ENCODE measurements at places on chromosomes 2 and 18.

DNA sequence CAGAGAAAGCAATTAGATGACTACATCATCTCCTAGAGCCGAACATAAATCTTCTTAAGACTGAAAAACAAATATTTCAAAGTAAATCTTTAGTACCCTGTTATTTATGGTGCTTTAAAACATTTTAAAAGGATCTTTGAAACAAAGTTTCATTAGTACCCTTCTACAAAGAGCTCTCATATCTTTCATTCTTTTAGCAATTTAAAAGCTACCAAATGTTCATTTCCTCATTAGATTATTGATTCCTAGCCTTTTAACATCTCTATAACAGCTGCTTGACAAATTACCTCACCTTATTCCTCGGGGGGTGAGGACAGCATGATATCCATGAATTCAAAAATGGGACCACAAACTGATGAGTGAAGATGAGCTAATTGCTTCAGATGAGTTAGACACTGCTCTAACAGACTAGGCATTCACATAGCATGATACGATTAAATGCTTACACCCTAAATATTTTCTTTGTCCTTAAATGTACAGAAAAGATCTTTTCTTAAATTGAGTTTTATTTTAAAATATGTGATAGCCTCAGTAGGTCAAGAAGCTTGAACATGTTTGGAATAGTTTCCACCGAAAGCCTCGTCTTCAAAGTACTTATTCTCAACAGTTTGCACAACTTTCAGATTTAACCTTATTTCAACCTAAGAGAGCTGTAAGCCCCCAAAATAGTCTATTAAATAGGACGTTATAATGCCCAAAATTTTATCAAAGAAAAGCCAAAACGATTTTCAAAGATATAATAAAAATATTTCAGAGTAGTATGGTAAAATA lies 2.1 kb downstream of the ATAD2B start:
- DNase-seq: no peak

DNA sequence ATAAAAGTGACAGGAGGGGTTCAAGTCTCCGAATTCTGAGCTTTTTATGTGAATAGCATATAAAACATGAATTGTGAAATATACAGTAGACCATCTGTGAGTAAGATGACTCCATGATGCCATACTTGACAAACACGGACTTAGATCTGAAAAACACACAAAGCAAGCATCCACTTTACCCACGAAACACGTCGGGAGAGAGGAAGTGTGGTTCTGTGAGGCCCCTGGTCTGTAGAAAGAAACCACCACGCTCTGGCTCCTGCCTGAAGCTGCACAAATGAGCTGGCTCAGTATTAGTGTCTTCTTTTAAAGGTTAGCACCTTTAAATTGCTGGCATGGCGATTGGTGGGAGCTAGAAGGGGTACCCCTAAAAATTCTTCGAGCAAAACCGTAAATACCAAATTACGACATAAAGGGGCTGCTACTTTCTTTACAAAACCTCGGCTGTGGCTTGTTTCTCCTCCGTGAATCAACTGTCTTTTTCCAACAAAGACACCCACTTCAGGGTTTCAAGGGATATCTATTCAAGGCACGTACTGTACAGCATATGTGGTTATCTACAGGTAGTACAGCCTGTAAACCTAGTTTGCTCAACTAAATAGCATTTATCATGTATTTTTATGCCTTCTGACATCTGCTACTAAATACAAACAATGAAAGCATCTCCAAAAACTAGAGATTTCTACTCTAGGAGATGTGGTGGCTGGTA lies 70.9 kb downstream of the AFF3 start:
- DNase-seq: peak; percentile 17

GRCh38 chr18:51278045-51278649 lies 80.7 kb upstream of the MEX3C start:
- peak; percentile 32 for DNase-seq

DNA sequence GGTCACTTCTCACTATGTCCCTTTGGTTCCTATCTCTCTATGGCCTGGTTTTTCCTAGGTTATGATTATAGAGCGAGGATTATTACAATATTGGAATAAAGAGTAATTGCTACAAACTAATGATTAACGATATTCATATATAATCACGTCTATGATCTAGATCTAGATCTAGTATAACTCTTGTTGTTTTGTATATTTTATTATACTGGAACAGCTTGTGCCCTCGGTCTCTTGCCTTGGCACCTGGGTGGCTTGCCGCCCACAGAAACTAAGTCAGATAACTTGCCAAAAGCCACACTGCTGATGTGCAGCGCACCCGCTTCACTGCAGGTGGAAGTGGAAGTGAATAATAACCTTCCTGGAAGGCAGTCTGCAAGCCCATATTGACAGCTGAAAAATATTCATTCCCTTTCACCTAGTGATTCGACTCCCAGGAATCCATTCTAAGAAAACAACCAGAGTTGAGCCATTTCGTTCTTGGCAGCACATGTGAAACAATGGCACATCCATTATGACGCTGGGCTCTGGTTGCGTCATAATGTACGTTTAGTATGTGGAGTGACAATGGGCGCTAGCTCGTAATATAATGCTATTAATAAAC lies 725 bp upstream of the ANKRD53 start:
- no peak for DNase-seq

DNA sequence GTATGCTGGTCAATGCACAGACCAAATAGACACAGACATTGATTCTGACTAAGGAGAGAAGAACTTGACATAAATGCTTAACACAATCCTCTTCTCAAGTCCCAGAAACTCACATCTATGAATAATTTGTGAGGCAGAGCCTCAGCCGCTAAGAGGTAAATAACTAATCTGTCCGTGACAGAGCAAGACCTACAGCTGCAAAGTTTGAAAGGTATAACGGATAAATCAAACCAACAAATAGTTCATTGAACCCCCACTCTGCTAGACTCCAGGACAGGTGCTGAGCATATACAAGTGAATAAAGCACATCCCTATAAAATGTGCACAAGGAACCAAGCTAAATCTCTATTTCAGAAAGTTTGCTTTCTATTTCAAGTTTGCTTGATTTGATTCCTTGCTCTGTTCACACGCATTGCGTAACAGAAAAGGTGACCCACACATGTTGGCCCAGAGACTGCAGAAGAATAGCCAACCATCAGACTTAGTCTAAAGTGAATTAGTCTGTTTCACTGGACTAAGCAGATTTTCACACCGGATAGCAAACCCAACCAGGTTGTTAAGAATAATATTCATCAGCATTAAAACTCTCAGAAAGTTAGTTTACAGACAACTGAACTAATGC lies 51.7 kb downstream of the NCKAP5 start:
- no peak for DNase-seq

DNA sequence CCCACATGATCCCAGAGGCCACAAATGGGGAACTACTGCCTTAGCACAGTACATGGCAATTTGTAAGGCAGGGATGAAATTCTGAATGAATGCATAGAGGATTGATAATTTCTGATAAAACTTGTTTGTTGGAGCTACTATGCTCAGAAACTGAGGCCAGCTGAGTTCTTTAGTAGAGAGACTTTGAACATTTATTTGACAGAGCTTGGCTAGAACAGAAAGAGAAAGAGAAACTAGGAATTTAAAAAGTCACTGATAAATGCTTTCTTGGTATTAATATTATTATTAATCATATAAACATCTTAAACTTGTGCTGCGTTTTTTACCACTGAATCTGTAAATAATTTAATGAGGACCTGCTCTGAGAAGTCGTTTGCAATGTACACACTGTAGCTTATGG lies 923.7 kb upstream of the CNTNAP5 start:
- no peak for DNase-seq

DNA sequence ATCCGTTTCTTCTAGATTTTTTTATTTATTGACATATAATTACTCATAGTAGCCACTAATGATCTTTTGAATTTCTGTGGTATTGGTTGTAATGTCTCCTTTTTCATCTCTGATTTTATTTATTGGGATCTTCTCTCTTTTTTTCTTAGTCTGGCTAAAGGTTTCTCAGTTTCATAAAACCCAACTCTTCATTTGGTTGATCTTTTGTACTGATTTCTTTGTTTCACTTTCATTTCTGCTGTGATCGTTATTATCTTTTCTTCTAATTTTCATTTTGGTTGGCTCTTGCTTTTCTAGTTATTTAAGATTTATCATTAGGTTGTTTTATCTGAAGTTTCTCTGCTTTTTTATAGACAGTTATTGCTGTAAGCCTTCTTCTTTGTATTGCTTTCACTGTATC lies 463.6 kb upstream of the CRIM1 start:
- DNase-seq: no peak

- DNase-seq: no peak
Observed at GRCh38 chr18:23143016-23143814, 7.9 kb downstream of the CABLES1 start.

DNA sequence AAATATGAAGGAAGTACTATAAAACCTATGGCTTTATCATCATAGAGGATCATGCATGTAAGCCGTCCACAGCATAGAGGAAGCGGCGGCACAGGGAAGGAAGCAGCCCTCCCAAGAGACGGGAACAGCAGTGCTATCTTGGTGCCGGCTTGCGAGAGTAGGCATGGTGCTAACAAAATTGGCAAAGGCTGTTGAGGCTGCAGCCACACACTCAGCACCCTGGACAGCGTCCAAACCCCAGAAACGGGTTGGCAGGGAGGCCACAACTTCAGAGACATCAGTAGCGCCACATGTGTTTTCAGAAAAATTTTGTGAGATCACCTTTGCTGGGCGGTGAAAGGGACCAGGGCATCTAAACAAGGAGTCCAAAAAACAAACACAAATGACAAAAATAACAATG lies 37.7 kb downstream of the NETO1 start:
- DNase-seq: no peak

GRCh38 chr18:42561521-42561920 lies 554.0 kb downstream of the RIT2 start:
- DNase-seq: no peak

DNA sequence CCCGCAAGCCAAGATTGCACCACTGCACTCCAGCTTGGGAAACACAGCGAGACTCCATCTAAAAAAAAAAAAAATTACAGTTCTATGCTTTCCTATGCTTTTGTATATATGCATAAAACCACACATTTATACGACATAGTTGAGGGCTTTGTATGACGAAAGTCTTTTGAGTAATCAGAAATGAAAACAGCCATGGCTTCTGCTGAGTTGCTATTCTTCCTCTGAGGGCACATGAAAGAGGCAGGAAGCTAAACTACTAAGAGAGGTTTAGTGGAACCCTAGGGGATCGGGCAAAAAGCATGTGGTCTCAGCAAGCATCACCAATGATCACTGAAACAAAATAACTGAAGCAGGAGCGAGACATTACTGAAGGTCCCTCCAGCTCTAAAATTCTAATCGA lies 99.6 kb downstream of the ZAP70 start:
- DNase-seq: no peak

GRCh38 chr2:189153619-189154018 lies 25.9 kb downstream of the COL5A2 start:
- no peak for DNase-seq

- no peak for DNase-seq
Observed at GRCh38 chr18:61544178-61544577, 210.9 kb downstream of the CDH20 start.

GRCh38 chr2:64482765-64483504 lies 29.0 kb downstream of the LGALSL start:
- no peak for DNase-seq

GRCh38 chr2:2232167-2232566 lies 98.9 kb downstream of the MYT1L start:
- no peak for DNase-seq

DNA sequence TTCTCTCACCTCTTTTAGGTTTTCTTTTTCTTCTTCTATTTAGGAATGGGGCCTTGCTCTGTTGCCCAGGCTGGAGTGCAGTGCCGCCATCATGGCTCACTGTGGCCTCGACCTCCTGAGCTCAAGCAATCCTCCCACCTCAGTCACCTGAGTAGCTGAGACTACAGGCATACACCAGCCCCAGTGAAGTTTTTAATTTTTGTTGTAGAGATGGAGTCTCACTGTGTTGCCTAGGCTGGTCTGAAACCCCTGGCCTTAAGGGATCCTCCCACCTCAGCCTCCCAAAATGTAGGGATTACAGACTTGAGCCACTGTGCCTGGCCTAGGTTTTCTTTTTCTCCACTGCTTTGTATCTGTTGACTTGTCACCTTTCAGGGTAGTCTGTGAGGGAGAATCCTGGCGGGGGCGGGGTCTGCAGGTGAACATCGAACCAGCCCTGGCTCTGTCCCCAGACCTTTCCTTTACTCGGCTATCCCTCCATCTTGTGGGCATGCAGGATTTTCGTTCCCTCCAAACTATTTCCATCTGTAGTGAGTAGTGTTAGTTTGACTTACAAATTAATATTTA lies 21.7 kb downstream of the NCK2 start:
- DNase-seq: no peak

DNA sequence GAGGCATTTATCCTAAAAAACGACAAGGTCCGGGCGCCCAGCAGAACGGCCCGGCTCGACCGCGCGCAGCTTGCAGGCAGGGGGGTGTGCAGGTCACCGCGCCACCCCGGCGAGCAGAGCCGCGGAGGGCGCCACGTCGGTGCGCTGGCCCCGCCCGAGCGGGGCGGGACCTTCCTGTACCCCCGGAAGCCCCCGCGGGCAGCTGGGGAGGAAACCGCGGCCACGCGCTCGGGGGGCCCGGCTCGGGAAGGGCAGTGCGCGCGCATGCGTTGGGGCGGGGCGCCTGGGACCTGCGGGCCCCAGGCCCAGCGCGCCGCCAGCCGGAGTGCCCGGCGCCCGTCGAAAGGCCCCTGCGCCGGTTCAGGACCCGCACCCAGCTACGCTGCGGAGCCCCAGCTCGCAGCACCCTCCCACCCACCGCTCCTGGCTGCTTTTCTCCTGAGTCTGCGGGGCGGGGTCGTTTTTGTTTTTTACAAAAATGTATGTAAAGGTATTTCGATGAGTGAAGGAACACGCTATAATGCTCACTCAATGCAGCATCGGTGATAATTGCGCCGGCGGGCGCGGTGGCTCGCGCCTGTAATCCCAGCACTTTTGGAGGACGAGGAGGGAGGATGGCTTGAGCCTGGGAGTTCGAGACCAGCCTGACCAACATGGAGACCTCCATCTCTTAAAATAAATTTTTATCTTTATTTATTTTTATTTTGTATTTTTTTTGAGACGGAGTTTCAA lies 47.7 kb upstream of the POMC start:
- DNase-seq: peak; percentile 88

GRCh38 chr18:13582178-13582670 lies 144.1 kb downstream of the FAM210A start:
- DNase-seq: no peak

GRCh38 chr18:23143815-23144261 lies 8.6 kb downstream of the CABLES1 start:
- no peak for DNase-seq

DNA sequence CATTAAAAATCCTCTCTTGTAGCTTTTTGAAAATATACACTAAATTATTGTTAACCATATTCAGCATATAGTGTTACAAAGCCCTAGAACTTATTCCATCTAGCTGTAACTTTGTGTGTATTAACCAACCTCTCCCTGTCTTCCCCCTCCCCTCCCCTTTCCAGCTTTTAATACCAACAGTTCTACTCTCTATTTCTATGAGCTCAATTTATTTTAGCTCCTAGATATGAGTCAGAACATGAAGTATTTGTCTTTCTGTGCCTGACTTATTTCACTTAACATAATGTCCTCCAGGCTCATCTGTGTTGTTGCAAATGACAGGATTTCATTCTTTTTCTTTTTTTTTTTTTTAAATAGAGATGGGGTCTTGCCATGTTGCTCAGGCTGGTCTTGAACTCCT lies 45.1 kb downstream of the GPD2 start:
- DNase-seq: no peak
